ENCODE measurements at places on chromosomes 5 and 9. TPM values are rescaled to one million over a fixed set of nuclear protein-coding genes. Genes with fewer than 3 reads are reported as not detected.
A peak's percentile ranks its signal among the peaks of the same experiment; 100 is the strongest.

GRCh38 chr9:69945671-69946141, 97.9 kb upstream of the MAMDC2 start:
- peak; percentile 78 for DNase-seq

DNA sequence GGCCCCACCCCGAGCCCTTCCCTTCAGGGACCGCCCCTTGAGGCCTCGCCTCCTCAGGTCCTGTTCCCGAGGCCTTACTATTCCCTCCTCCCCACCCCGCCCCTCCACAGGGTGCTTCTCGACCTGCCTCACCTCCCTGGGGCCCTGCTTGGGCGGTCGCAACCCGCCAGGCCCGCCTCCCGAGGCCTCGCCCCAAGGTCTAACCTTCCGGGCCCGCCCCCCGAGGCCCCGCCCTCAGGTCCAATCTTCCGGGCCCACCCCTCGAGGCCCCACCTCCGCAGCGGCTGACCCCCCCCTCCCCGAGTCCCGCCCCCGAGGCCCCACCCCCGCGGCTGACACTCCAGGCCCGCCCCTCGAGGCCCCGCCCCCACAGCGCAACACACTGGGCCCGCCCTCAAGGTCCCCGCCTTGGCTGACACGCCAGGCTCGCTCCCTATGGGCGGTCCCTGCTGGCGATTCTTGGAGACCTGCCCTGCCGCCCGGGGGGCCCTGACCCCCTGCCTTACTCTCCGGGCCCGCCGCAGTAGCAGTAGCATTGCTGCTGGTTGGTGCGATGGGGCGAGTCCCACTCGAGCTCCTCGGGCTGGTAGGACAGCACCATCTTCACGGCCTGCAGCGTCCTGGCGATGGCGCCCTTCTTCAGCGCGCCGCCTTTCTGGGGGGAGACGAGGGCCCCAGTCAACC, 8.2 kb downstream of the PHF19 start:
- DNase-seq, result peak; percentile 98

The PCDHB16 gene
- total RNA-seq, result 6.3 TPM

The F12 gene
- 0.83 TPM for total RNA-seq

All from sigmoid colon (tissue), 7 donors.